ENCODE measurements at places on chromosomes 5 and 9.

GRCh38 chr5:158874343-158874742, 225.4 kb downstream of the EBF1 start:
- H3K4me1 ChIP-seq, result no peaks in the 10 kb centered on the region
- DNase-seq, result no peak
- H3K4me3 ChIP-seq, result no peak overlapping the region
- no peak overlapping the region for H3K27ac ChIP-seq
- H3K36me3 ChIP-seq, result no peaks in the 10 kb centered on the region
- H3K27me3 ChIP-seq, result peaks cover 6% of the 10 kb centered on the region

DNA sequence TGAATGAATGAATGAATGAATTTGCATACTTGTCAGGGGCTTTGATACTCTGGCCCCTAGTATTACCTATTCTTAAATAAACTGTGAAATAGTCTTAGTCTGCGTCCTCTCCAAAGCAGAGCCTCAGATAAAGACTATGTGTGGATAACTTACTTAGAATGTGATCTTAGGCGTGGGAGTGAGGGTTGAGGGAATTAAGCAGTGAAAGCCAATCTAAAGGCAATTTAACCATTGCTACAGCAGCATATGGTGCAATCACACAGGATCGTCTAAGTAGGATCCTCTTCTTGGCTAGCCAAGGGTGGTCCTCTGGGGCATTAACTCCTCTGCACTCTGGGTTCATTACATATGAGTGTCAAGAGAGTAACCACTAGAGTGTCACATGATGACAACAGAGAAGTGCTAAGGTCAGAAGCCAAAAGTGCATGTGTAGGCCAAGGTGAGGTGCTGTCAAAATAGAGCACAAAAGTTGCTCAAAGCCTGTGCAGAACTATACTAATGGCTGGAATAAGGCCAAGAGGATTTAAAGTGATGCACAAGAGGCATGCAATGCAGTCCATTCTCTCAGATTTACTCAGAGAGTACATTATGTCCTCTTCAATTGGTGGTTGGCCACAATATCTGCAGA, 274.4 kb upstream of the SEMA6A start:
- H3K27ac ChIP-seq, result no peak overlapping the region
- H3K4me1 ChIP-seq, result no peaks in the 10 kb centered on the region
- no peak for DNase-seq
- H3K36me3 ChIP-seq, result no peaks in the 10 kb centered on the region
- no peak overlapping the region for H3K4me3 ChIP-seq
- H3K27me3 ChIP-seq, result peaks cover 3% of the 10 kb centered on the region

- H3K36me3 ChIP-seq, result peaks cover 6% of the 10 kb centered on the region
- peaks cover 22% of the 10 kb centered on the region for H3K4me1 ChIP-seq
- H3K4me3 ChIP-seq, result no peak overlapping the region
- no peak for DNase-seq
- H3K27me3 ChIP-seq, result no peaks in the 10 kb centered on the region
Observed at GRCh38 chr5:146043722-146044121, 61.7 kb downstream of the PLAC8L1 start.

DNA sequence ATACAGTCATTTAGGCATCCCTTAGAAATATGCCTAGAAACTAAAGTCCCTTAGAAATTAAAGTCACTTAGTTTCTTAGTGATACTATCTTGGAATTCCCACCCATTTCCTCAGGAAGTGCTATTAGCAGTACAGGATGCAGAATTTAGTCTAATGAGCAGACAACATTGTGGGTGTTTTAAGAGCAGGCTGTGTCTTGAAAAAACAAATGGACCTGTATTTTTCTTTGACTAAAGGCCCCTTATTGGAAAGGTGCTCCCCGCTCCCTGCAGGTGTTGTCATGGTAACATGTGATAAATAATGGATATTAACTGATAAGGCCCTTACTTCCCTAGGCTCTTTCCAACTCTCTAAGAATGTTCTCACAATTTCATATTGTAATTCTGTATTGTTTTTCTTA, 38.8 kb upstream of the STARD4 start:
- peaks cover 11% of the 10 kb centered on the region for H3K4me1 ChIP-seq
- no peak overlapping the region for H3K4me3 ChIP-seq
- H3K27ac ChIP-seq, result peak overlapping the region; percentile 31
- H3K27me3 ChIP-seq, result no peaks in the 10 kb centered on the region
- no peak for DNase-seq

DNA sequence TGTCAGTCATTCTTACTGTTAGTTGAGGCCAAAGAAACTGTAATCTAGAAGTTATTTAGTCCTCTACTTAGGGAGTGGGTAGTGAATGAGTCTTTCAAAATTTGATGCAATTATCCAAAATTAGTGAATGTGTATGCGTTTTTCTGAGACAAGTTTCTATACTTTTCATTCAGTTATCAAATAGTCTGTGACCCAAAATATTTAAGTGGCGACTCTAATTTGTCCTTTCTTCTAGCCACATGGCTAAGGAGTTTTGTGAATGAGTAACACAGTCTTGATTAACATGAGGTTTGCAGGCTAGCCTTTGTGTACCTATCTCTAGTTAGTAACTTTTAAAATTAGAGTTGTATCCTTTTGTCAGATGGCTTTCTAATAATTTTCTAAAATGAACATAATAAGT, 45.6 kb downstream of the COMMD10 start:
- H3K36me3 ChIP-seq, result peaks cover 5% of the 10 kb centered on the region
- no peak overlapping the region for H3K27ac ChIP-seq
- no peak for DNase-seq
- no peak overlapping the region for H3K4me3 ChIP-seq
- no peaks in the 10 kb centered on the region for H3K27me3 ChIP-seq

- peaks cover 30% of the 10 kb centered on the region for H3K27me3 ChIP-seq
- no peaks in the 10 kb centered on the region for H3K36me3 ChIP-seq
- H3K4me3 ChIP-seq, result no peak overlapping the region
- DNase-seq, result peak; percentile 28
Observed at GRCh38 chr9:36991516-36992134, 42.4 kb downstream of the PAX5 start.

DNA sequence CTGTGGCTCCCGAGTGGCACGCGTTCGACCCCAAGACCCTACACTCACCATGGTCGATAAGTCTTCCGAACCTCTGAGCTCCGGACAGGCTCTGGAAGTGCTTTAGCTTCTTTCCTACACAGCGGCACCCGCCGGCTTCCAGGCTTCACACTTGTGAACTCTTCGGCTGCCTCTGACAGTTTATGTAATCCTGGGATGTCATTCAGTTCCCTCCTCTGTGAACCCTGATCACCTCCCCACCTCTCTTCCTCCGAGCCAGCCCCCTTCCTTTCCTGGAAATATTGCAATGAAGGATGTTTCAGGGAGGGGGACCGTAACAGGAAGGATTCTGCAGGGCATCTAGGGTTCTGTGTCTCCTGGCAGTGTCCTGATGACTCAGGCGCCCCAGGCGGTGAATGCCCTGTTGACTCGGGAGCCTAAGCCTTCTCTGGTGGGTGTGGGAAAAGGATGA, at the start of gene CD14:
CD14 (minus strand) TSS at position 155 of the 451 bp plus-strand sequence; CDS start at position 51, 104 bp downstream.
- no peak within 1 kb of the TSS for H3K4me3 ChIP-seq
- DNase-seq, result peak; percentile 81
- no peak within 1 kb of the TSS for H3K27ac ChIP-seq
- no peaks in the 10 kb centered on the region for H3K27me3 ChIP-seq
- H3K4me1 ChIP-seq, result no peaks in the 10 kb centered on the region
- no peaks in the 10 kb centered on the region for H3K36me3 ChIP-seq

DNA sequence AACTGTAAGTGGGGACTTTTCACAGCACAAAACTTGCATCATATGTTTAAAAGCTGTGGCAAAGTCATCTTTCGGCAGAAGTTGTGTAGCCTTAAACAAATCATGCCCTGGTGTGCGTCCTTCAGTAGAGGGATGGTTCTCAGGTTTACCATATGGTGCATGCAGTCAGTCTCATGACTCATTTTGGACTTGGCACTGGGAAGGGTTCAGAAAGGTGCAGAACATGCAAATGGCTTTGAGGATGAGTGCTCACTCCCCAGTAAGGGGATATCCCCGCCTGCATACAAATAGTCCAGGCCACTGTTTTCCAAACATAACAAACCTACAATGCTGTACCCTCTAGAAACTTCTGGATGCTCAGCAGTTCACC, 260.3 kb downstream of the NDUFS4 start:
- no peak overlapping the region for H3K27ac ChIP-seq
- no peaks in the 10 kb centered on the region for H3K4me1 ChIP-seq
- H3K27me3 ChIP-seq, result no peaks in the 10 kb centered on the region
- H3K4me3 ChIP-seq, result no peak overlapping the region
- DNase-seq, result no peak
- no peaks in the 10 kb centered on the region for H3K36me3 ChIP-seq

DNA sequence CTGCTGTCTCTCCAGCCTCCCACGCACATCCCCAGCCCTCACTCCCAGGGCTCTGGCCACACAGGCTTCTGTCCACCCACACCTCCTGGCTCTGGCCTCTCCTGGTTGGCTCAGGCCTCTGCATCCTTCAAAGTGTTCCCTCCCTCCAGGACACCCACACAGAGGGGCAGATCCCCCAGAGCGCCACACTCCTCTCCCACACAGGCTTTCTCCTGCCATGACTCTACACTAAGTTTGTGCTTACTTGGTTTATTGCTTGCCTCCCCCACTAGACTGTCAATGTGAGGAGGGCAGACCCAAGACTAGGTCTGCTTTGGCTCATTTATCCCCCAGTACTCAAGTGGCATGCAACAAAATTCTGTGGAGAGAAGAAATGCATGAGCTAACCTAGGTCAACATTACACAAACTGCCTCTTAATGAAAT, 67.0 kb upstream of the SPOCK1 start:
- H3K27ac ChIP-seq, result no peak overlapping the region
- no peaks in the 10 kb centered on the region for H3K36me3 ChIP-seq
- no peaks in the 10 kb centered on the region for H3K27me3 ChIP-seq
- peaks cover 15% of the 10 kb centered on the region for H3K4me1 ChIP-seq
- no peak overlapping the region for H3K4me3 ChIP-seq

DNA sequence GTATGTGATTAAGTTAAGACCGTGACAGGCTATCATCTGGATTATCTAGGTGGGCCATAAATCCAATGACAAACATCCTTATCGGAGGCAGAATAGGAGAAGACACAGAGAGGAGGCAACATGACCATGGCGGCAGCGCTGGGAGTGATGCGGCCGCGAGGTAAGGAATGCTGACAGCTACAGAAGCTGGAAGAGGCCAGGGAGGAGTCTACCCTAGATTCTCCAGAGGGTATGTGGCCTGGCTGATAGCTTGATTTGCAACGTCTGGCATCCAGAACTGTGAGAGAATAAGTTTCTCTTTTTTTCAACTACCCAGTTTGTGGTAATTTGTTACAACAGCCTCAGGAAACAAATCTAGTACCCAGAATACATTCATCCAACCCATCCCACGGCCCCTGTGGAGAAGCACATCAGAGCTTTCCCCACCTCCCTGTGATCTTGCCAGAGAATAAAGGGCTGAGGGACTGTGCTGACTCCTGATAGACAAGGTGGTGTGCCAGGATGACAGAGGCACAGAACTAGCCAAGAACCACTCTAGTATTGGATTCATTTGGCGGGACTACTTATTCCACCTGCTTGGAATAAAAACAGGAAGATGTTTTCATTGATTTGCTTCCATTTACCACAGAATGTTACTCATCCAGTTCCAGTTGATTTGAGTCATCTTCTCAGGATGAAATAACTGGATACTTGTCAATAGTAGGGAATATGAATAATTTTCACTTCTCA, 187.4 kb downstream of the MAN2A1 start:
- peak overlapping the region; percentile 32 for H3K27ac ChIP-seq
- no peak overlapping the region for H3K4me3 ChIP-seq
- H3K27me3 ChIP-seq, result no peaks in the 10 kb centered on the region
- H3K36me3 ChIP-seq, result no peaks in the 10 kb centered on the region
- no peak for DNase-seq

- H3K27me3 ChIP-seq, result no peaks in the 10 kb centered on the region
- no peaks in the 10 kb centered on the region for H3K36me3 ChIP-seq
- peaks cover 10% of the 10 kb centered on the region for H3K4me1 ChIP-seq
- no peak for DNase-seq
- no peak overlapping the region for H3K27ac ChIP-seq
Observed at GRCh38 chr9:116913536-116913935, 226.4 kb downstream of the TRIM32 start.

- H3K4me1 ChIP-seq, result no peaks in the 10 kb centered on the region
- no peaks in the 10 kb centered on the region for H3K36me3 ChIP-seq
- DNase-seq, result no peak
- H3K27ac ChIP-seq, result no peak overlapping the region
- H3K27me3 ChIP-seq, result no peaks in the 10 kb centered on the region
Observed at GRCh38 chr5:132058646-132059042, 1.8 kb upstream of the IL3 start.

GRCh38 chr5:53169933-53170332, 60.4 kb upstream of the MOCS2 start:
- H3K27me3 ChIP-seq, result no peaks in the 10 kb centered on the region
- H3K36me3 ChIP-seq, result no peaks in the 10 kb centered on the region
- H3K4me3 ChIP-seq, result no peak overlapping the region
- DNase-seq, result no peak

DNA sequence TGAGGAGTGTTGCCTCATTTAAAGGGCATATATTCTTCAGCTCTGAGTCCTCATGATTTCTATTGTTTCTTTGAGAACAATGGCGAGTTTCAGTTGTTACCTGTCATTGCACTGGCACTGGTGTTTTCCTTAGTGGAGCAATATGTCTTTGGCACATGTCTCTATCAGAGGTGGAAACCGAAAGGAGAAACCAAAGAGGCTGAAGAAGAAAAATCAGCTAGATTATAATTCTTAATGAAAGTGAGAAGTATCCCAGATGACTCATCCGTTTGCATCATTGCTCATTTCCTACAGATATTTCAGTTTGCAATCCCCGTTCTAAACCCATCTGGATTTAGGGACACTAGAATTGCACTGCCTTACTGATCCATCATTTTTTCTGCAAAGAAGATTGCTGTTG, 324.6 kb downstream of the TMEM232 start:
- H3K4me3 ChIP-seq, result no peak overlapping the region
- no peaks in the 10 kb centered on the region for H3K4me1 ChIP-seq
- H3K27me3 ChIP-seq, result peaks cover 8% of the 10 kb centered on the region
- DNase-seq, result no peak
- H3K27ac ChIP-seq, result no peak overlapping the region

DNA sequence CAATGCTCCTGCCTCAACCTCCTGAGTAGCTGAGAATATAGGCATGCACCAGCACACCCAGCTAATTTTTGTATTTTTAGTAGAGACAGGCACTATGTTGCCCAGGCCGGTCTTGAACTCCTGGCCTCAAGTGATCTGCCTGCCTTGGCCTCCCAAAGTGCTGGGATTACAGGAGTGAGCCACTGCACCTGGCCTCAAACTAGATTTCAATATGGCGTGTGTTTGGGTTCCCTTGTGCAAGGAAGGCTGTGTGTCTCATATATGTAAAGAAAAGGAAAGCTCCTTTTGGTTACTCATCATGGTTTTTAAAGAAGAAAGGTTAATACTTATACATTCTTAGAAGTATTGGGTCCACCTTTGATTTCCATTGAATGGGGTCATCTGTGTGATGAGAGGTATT, 70.7 kb downstream of the ANKRD33B start:
- no peak for DNase-seq
- H3K4me1 ChIP-seq, result peaks cover 21% of the 10 kb centered on the region
- no peaks in the 10 kb centered on the region for H3K36me3 ChIP-seq
- no peak overlapping the region for H3K27ac ChIP-seq
- H3K4me3 ChIP-seq, result no peak overlapping the region
- H3K27me3 ChIP-seq, result no peaks in the 10 kb centered on the region

GRCh38 chr9:77956555-77956954, 75.1 kb downstream of the GNAQ start:
- no peak overlapping the region for H3K4me3 ChIP-seq
- no peak for DNase-seq
- H3K36me3 ChIP-seq, result no peaks in the 10 kb centered on the region
- H3K4me1 ChIP-seq, result peaks cover 31% of the 10 kb centered on the region
- H3K27ac ChIP-seq, result no peak overlapping the region
